ENCODE measurements at places on chromosomes 11 and 22.

DNA sequence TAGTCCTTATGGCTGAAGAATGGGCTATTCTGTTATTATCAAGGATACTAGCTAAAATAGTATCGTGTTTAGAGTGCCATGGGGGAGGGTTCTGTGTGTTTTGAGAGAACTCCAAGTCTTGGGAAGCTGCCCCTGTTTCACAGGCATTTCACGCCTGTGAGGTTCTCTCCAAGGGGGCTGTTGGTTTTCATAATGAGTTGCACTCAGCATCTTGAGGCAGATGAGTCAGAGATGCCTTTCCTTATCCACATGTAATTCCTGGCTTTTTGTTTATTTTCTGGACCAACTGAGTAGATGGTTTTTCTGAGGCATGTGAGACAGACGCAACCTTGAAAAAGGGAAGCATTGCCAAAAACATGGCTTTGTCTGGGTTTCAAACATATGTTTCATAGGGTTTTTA lies 203.7 kb downstream of the ARHGAP42 start:
- DNase-seq: no peak

DNA sequence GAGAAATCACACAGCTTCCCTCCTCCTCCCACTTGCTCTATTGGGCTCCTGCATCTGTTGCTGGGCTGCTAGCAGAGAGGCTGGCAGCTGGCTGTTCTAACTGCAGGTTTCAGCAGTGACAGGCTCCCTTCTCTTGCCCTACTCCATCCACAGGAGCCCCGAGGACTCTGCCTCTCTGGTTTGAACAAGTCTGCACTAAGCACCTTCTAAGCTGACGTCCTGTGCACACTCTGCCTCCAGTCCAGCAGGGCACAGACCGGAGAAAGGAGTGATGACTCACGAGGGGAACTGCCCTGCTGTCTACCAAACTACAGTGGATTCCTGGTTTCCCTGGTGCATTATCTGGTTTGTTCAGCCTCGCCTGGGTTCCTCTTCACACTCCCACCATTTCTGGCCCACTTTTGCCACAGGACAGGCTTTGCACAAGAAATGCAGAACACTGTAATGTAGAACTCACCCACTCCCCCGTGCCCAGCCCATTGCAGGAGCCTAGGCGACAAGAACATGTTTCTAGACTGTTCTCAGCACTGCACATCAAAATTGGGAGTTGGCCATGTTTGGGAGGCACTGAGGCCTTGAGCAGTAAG lies 26.0 kb downstream of the IL10RA start:
- peak; percentile 76 for DNase-seq

GRCh38 chr11:128590587-128590986 lies 3.2 kb upstream of the ETS1 start:
- DNase-seq: no peak

DNA sequence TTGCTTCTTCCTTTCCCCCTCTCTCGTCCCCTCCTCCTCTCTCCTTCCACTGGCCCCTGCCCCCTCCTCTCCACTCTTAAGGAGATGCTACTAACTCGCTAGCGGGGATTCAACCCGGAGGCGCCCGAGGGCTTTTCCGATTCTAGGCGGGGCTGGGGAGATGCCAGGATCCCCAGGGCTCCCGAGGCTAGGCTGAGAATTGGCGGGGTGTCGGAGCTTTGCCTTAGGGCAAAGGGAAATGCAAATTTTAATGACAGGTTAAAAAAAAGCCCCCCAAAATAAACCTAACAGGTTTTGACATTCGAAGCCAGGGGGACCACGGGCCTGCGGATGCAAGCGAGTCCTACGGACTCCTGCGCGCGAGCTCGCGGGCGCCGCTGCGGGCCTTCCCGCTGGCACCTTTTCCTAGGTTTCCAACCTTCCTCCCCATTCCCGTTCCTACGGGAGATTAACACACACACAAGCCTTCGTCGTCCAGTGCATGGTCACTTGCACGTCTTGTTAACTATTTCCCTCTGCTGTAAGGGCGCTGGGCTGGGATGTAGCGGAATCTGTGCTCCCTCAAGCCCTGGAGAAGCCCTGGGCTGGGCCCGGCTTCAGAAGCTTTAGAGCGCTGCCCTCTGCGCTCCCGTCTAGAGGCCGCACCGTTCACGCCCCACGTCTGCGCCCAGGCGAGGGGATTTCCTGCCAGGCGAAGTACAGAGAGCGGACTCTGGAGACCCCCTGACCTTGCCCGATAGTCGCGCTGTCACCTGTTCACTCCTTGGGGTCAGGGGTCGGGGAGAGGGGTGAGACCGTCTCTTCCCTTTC lies 729 bp upstream of the ALX4 start:
- DNase-seq: no peak
